ENCODE measurements at places on chromosomes 13 and 19.

DNA sequence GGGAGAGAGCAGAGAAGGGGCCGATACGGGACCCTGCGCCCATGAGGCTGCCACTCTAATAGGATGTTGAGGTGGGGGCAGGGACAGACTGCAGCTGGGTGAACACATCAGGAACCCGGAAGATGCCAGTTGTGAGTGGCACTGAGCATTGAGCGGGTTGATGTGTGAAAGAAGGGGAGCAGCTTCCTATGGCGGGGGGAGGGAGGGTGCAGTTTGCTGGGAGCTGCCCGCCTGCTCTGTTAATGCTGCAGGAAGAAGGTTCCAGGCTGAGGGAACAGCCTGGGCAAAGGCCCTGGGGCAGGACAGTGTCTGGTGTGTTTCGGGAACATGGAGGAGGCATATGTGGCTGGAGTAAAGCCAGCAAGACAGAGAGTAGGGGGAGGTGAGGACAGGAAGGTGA lies 29.8 kb downstream of the DNM2 start:
- no peak for DNase-seq

DNA sequence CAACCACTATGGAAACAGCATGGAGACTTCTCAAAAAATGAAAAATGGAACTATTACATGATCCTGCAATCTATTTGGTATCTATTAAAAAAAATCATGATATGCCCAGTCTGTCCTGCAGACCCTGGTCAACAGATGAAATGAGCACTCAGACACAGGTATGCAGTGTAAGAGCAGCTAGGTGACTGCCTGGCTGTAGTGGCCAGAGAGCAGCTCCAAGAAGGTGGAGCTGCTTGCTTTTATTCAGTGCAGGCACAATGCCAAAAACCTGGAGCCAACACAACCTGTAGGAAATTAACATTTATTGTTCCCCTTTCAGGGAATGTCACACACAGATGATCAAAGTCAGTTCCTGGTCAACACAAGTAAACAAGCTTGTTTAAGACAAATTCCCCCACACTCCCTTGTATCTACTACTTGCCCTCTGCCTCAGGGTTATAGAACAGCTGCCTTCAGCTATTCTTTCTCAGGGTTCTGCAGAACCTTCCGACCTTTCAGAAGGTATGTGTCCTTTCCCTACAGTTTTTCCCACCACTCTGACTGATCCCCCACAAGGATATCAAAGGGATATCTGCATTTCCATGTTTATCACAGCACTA lies 933.7 kb upstream of the SLITRK5 start:
- no peak for DNase-seq

- no peak for DNase-seq
These were observed 4.9 kb upstream of the PRR19 start for GRCh38 chr19:42297039-42297438.

DNA sequence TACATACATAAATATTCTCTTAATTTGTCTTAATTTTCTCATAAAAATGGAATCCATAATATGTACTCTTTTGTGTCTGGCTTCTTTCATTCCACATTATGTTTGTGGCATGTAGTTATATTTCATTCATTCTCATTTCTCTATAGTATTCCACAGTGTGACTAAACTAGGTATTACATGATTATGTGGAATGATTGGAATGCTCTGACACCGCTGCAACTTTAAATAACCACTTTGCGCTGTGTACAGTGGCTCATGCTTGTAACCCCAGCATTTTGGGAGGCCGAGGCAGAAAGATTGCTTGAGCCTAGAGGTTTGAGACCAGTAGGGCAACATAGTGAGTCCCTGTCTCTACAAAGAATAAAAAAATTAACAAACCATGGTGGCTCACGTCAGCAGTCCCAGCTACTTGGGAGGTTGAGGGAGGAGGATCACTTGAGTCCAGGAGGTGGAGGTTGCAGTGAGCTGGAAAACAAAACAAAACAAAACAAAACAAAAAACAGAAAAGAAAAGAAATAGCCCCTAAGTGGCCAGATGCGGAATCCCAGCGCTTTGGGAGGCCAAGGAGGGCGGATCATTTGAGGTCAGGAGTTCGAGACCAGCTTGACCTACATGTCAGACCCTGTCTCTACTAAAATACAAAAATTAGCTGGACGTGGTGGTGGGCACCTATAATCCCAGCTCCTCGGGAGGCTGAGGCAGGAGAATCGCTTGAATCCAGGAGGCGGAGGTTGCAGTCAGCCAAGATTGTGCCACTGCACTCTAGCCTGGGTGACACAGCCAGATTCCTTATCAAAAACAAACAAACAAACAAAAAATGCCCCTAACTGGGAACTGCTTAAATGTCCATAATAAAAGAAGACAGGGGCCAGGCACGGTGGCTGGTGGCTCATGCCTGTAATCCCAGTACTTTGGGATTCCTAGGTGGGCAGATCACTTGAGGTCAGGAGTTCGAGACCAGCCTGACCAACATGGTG lies 8.0 kb upstream of the SAE1 start:
- DNase-seq: no peak

GRCh38 chr19:16118489-16119033 lies 6.9 kb downstream of the RAB8A start:
- DNase-seq: no peak

DNA sequence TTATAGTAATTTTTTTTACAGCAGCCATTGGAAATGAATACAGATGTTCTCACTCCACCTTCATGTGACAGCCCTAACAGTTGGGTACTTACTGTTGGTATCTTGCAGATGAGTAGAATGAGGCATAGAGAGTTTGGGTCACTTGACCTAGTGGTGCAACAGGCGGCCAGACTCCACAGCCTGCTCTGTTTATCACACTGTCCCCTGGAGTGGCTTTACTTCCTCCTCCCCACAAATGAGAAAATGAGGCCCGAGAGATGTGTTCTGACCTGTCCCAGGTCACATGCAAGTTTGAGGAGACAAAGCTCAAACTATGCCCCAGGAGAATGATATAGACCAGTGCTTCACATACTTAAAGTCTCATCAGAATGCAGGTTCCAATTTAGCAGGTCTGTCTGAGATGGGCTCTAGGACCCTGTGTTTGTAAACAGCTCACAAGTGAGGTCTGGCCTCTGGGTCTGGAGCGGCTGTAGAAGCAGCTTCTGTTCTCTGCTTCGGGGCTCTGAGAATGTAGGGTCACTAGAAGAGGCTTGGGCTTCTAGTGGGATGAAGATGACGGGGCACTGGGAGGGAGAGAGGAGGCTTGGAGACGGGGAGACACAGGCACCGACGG lies 37.4 kb upstream of the RCBTB2 start:
- DNase-seq: no peak

DNA sequence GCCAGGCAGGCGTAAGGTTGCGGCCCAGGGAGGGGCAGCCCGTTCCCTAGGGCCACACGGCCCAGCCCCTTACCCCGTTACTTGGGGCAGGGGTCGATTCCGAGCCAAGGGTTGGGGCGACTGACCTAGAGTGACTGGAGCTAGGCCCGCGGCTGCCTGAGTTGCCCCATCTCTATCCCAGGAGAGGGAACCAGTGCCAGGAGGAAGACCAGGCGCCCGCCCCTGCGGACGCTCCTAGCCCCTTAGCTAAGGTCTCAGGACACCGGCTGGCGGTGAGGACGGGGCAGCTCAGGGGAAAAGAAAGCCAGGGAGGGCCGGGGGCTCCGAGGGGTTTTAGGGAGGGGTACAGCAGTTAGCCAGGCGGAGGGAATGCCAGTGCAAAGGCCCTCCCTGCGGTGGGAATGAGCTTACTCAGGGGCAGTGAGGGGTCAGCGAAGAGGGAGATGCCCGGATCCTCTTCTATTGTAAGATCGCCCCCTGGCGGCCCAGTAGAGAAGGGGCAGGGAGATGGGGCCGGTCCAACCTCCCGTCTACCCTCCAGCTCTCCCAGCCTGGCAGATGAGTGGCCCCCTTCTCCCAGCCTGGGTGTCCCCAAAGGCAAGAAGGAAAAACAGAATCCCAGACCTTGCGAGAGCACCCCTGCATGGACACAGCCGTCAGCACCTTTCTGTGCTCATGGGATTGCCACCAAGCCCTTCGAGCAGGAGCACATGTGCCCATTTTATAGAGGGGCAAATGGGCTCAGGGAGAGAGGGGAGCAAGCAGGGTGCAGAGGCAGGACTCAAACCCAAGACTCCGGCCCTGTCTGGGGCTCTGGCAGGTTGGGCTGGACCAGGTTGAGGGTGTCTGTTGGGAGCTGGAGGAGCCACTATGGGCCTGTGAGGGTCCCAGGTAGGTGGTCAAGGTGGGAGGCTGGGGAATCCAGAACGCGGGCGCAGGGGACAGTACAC lies 16.3 kb downstream of the CILP2 start:
- no peak for DNase-seq
